NCI-H774 (cell line): ENCODE measurements at places on chromosomes 16 and 17.

GRCh38 chr16:64656471-64656870, 465.4 kb downstream of the CDH11 start:
- no peak for DNase-seq

- DNase-seq, result no peak
Measured at GRCh38 chr17:44147812-44148211, 6.1 kb downstream of the HROB start.

- DNase-seq, result no peak
Measured at GRCh38 chr17:48500435-48501426, 30.1 kb downstream of the HOXB1 start.

- DNase-seq, result no peak
Measured at GRCh38 chr16:48197294-48197693, 41.5 kb upstream of the ABCC12 start.

DNA sequence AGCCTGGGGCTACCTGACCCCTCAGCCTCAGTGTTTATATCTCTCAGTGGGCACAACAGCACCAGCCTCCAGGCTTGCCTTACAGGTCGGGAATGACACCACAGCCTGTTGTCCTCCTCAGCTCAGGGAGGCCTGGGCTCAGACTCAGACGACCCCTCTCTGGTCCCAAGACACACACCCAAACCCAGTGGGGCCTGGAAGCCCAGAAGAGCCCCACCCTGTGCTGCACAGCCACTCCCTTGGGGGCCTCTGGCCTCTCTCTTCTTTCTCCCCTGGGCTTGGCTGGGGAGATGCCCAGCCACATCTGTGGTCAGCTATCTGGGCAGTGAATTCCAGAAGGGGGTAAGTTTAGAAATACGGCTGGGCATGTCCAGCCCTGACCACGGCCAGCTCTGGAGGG, 2.4 kb downstream of the NATD1 start:
- DNase-seq, result no peak

DNA sequence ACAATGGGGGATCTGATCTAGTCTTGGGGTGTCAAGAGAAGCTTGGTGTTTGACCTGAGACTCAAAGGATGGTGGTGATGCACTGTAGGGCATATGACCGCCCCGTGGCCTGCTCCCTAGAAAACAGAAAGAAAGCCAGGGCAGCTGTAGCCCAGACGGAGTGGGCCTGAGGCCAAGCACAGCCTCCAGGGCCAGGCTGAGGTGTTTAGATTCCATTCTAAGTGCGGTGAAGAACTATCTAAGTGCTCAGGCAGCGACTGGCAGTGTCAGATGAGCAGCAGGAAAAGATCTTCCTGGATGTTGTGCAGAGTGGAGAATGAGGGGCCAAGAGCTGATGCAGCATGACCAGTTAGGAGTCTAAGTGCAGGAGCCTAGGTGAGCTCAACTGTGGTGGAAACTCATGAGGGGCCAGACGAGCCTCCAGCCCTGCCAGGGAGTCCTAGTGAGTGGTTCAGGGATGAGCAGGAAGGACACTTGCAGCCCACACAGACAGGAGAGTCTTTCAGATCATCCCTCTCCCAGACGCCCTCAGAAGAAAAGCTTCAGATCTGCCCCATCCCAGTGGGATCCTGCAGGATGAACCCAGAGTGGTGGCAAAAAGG, 314.2 kb upstream of the CCL2 start:
- no peak for DNase-seq

GRCh38 chr17:4635823-4636375, 5.6 kb downstream of the ALOX15 start:
- no peak for DNase-seq

DNA sequence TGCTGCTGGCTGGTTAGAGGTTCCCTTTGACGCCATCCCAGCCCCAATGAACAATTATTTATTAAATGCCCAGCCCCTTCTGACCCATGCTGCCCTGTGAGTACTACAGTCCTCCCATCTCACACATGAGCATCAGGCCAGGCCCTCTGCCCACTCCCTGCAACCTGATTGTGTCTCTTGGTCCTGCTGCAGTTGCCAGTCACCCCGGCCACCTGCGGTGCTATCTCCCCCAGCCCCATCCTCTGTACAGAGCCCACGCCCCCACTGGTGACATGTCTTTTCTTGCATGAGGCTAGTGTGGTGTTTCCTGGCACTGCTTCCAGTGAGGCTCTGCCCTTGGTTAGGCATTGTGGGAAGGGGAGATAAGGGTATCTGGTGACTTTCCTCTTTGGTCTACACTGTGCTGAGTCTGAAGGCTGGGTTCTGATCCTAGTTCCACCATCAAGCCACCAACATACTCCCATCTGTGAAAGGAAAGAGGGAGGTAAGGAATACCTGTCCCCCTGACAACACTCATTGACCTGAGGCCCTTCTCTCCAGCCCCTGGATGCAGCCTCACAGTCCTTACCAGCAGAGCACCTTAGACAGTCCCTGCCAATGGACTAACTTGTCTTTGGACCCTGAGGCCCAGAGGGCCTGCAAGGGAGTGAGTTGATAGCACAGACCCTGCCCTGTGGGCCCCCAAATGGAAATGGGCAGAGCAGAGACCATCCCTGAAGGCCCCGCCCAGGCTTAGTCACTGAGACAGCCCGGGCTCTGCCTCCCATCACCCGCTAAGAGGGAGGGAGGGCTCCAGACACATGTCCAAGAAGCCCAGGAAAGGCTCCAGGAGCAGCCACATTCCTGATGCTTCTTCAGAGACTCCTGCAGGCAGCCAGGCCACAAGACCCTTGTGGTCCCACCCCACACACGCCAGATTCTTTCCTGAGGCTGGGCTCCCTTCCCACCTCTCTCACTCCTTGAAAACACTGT, 11.3 kb downstream of the CX3CL1 start:
- DNase-seq, result no peak

- no peak for DNase-seq
Measured at GRCh38 chr17:42342242-42343008, 45.8 kb downstream of the STAT3 start.

DNA sequence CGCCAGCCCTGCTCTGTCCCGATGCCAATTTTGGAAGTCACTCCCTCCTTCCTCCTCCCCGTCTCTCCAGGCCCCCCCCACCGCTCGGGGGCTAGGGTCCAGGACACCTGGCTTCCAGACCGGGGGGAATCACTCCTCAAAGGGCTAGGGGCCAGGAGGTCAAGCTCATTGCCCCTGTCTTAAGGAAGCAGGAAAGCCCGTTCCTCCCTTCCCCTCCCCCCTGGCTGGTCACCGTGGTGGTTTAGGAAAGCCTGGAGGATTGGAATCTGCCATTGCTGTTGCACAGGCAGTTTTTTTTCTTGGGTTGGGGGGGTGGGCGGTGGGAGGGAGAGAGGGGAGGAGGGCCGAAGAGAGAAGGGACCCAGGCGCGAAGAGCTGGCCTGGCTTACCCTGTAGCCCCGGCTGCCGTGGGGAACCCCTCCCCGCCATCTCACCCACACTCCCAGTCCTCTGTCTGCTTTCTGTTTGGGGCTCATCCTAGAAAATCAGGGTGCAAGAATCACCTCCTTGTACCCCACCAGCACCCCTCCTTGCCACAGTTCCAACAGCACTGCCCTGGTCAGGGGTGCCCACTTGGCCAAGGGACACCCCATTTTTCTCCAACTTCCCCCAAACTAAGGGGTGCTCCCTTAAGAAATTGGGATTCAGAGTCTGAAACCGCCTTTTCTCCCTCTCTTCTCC, 2.9 kb upstream of the BCL6B start:
- no peak for DNase-seq

GRCh38 chr16:86631444-86631843, 53.1 kb downstream of the FOXL1 start:
- no peak for DNase-seq

DNA sequence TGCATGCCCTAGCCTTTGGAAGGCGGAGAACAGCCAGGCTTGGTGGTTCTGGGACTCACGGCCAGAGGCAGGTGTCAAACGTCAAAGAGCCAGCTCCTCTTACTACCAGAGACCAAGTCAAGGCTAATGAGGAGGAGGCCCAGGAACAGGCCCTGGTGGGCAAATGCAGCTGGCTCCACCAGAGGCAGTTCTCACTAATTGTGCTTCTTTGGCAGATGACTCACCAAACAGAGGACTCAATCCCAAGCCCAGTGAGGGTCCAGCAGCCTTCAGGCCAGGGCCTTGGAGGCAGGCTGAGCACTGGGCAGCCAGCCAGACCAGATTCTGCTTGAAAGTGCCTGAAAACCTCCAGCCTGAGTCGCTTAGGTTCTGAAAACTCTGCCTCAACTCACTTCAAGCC, 336.5 kb upstream of the CDH5 start:
- no peak for DNase-seq

GRCh38 chr17:1617620-1618174, 10.9 kb downstream of the SLC43A2 start:
- DNase-seq, result no peak

DNA sequence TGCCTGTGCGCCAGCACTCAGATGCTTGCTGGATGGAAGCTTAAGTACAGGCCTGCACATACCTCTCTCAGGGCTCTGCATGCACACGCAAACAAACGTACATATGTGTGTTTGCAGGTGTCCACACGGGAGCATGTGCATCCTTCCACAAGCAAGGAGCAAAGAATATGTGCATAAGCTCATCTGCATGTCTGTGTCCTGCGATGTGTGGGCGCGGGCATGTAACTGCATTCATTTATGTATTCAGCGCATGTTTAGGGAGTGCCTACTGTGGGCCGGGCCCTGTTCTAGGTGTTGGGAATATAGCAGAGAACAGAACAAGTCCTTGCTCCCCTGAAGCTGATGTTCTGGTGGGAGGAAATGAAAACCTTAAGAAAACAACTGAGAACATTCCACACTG, 13.7 kb downstream of the TRPV2 start:
- DNase-seq, result no peak

- DNase-seq, result no peak
Measured at GRCh38 chr16:74874912-74875546, 100.4 kb upstream of the FA2H start.

DNA sequence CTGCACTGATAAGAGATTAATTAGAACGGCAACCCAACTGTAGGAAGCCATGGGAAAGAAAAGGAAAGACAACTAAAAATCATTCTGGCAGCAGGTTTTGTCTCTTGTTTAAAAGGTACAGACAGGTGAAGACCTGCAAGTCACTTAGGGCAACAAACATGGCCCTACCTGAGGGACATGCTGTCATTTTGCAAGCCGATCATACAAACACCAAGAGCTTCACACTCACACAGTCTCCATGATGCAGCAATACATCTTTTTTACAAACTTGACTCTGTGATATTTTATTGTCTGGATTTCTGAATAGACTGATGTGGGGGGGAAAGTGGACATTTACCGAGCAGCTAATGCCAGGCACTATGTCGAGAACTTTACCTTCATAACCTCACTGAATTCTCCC, 101.8 kb downstream of the PARN start:
- DNase-seq, result no peak

DNA sequence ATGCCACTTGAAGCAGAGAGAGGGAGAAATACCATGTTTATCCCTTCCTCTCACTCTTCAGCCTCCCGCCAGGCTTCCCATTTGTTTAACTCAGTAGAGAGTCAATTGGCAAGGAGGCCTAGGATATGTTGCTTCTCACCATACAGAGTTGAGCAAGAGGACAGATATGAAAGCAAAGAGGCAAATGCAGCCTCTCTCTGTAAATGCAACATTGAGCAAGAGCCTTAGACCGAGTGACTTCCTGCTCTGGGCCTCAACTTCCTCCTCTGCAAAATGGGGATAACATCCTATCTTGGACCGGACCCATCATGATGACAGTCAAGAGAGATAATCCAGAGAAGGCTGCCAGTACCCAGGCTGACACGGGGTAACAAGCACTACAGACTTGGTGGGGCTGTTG, 36.8 kb downstream of the SOCS1 start:
- no peak for DNase-seq

DNA sequence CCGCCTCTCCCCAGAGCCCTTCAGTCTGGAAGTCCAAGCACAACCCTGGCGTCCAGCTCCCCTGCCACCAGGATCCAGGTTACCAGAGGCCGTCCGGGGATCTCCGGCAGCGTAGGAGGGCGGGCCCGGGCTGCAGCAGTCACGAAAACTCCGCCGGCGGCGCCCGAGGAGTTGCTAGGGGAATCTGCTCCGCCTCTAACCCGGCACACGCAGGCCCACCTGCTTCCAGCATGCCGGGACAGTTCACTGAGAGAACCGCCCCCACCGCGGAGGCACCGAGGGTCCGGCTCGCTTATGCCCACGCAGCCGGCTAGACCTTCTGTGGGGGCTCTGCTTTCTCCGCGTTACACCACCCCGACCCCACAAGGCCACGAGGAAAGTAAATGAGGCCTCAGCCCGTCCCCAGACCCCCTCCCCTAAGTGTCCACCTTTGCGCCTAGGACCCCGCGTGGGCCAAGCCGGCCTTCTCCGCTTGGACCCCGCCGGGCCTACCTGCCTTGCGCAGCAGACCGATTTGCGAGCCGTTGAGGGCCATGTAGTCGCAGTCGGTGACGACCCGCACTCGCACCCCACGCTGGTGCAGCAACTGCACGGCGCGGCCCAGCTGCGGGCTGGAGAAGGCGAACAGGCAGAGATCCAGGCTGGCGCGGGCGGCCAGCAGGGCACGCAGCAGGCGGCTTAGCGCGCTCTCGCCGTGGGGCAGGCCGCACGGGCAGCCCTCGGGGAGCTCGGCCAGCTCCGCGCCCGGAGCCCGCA, 587 bp downstream of the PLD6 start:
- DNase-seq, result no peak

DNA sequence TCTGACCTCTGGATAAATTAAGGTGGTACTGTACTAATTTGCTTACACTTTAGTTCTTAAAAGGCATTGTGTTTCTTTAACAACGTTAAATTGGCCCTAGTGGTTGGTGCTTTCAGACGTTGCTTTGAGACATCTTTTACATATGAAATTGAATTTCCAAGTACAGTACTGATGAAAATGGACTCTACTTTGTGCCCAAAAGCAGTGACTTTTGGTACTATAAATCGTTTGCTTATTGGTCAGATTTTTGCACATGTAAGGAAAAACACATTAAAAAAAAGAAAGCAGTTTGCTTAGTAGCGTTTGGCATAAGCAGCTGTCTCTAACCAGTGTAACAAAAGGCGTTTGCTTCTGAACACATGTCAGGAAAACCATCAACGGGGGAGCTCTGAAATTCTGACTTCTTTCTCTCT, 139.6 kb downstream of the CDK5R1 start:
- peak; percentile 64 for DNase-seq

- no peak for DNase-seq
Measured at GRCh38 chr17:79728908-79729471, 1.8 kb upstream of the ENPP7 start.

GRCh38 chr17:4425398-4425797, 8.3 kb upstream of the SPNS3 start:
- no peak for DNase-seq

- DNase-seq, result no peak
Measured at GRCh38 chr17:17201907-17202306, 4.2 kb downstream of the PLD6 start.

- DNase-seq, result no peak
Measured at GRCh38 chr16:79328402-79329165, 272.0 kb downstream of the MAF start.

- DNase-seq, result no peak
Measured at GRCh38 chr17:20961586-20961985, 81.2 kb downstream of the USP22 start.

GRCh38 chr16:83029467-83029866, 402.7 kb downstream of the CDH13 start:
- DNase-seq, result no peak

GRCh38 chr16:9536905-9537304, 445.5 kb downstream of the HAPSTR1 start:
- no peak for DNase-seq
